ENCODE measurements at places on chromosomes 11 and 22.

GRCh38 chr11:109120341-109120740 is 301.6 kb upstream of the C11orf87 start:
- DNase-seq, result no peak

GRCh38 chr11:10122326-10123197 is 171.5 kb downstream of the SBF2 start:
- DNase-seq, result peak; percentile 21

DNA sequence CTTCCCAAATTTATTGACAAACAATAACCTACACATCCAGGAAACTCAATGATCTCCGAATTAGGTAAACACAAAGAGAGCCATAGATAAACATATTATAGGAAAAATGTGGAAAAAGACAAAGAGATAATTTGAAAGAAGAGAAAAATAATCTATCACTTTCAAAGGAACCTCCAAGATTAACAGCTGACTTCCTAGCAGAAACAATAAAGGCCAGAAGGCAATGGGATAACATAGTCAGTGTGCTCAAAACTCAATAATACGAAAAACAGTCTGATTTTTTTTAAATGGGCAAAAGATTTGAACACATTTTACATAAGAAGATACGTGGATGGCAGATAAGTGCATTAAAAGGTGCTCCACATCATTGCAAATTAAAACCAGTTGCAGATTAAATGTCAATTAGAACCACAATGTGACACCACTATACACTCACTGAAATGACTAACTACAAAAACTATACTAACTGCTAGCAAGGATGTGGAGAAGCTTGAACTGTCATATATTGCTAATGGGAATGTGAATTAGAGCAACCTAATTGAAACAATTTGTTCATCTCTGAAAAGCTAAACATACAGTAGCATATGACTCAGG is 300.4 kb downstream of the TMEM135 start:
- no peak for DNase-seq

- DNase-seq, result no peak
These were observed 55.3 kb downstream of the KIRREL3 start for GRCh38 chr11:126945319-126945718.

GRCh38 chr11:13160806-13161205 is 116.8 kb upstream of the BMAL1 start:
- DNase-seq, result no peak

GRCh38 chr22:35893698-35894097 is 134.9 kb downstream of the RBFOX2 start:
- DNase-seq, result no peak

- no peak for DNase-seq
These were observed 46.3 kb downstream of the ACAT1 start for GRCh38 chr11:108167624-108168023.

- no peak for DNase-seq
These were observed 68.3 kb upstream of the LINC01488 start for GRCh38 chr11:69413015-69413801.

- no peak for DNase-seq
These were observed 89.7 kb upstream of the KCNA4 start for GRCh38 chr11:30106222-30107181.

GRCh38 chr11:118078911-118079411 is 2.1 kb downstream of the TMPRSS4 start:
- DNase-seq, result no peak

DNA sequence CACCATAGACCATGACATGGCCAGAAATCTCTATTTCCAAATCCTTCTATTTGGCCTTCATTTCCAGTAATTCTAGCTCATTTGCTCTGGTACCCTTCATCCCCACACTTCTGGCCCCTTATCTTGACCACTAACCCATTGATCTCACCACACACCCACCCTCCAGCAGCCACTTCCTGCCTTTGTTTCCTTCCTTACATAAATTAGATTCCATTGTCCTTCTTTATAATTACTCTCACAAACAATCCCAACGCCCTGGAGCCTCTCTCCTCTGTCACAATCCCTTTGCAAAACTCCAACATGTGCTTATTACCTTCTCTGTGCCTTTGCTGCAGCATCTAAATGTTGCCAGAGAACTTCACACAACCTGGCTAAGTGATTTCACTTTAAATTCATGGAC is 14.8 kb downstream of the APLNR start:
- no peak for DNase-seq

GRCh38 chr11:47923667-47924066 is 56.7 kb upstream of the PTPRJ start:
- no peak for DNase-seq

Data from NB4 (cell line).